ENCODE measurements at places on chromosomes 13 and 19.

DNA sequence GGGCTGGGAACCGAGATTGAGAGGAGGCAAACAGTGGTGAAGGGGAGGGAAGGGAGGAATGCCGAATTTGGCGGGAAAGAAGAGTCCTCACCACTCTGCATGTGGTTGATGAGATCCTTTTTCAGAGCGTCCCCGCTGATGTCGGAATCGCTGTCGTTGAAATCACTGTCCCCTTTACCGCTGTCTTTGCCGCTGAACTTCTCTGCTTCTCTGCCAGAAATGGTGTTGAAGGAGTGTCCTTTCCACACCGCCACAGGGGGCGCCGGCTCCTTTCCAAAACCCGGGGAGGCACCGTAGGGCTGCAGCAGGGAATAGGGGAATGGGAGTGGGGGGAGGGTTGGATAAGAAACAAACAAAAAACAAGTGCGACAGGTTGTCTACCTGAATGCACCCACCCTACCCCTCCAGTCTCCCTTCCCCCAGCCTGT, 3.1 kb downstream of the PCDH8 start:
- DNase-seq = no peak

GRCh38 chr13:22061371-22061805, 390.5 kb downstream of the FGF9 start:
- DNase-seq = no peak

DNA sequence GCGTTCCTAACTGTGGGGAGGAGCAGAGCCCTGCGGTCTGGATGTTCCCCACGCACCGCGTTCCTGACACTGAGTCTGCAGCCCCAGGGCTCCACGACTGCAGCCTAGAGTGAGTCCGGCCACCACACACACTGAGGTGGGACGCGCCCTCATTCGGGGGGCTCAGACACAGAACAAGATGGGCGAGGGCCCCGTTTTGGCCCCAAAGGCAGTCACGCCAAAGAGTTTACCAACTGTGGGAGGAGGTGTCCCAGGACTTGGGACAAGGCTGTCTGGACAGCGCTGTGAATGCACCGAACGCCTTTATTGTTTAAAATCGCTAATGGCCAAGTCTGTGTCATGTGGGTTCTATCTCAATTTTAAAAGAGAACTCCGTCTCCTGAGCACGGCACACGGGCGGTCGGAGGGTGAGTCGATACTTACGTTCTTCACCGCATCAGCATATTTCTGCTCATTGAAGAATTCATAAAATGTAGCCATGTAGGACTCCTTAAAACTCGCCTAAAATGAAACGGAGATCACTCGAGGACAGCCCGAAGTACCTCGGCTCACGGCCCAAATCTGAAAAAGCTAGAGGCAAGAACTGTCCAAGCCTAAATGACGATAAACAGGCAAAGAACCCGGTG, 35.2 kb upstream of the C13orf46 start:
- no peak for DNase-seq

GRCh38 chr13:50074843-50075242, 59.6 kb downstream of the KCNRG start:
- DNase-seq = no peak

GRCh38 chr13:113742000-113742441, 17.0 kb upstream of the TMEM255B start:
- peak; percentile 46 for DNase-seq

- no peak for DNase-seq
Observed at GRCh38 chr13:25927932-25928331, 123.9 kb downstream of the SHISA2 start.

GRCh38 chr19:29630655-29631054, 24.6 kb downstream of the POP4 start:
- peak; percentile 31 for DNase-seq

DNA sequence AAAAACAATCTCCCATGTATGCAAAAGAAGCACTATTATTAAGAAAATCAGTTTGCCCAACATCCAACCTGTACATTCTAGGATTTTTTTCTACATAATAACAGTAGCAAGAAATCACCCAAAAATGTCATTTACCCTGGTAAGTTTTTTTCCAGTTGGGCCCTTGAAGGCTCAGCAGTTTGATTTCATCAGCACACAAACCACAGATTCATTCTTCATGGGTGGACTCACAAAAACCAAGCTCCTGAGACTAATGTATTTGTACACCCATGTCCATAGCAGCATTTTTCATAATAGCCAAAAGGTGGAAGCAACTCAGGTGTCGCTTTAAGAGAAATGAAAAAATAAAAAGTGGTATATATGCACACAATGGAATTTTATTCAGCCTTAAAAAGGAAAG, 210.1 kb downstream of the TBC1D4 start:
- DNase-seq = peak; percentile 60

DNA sequence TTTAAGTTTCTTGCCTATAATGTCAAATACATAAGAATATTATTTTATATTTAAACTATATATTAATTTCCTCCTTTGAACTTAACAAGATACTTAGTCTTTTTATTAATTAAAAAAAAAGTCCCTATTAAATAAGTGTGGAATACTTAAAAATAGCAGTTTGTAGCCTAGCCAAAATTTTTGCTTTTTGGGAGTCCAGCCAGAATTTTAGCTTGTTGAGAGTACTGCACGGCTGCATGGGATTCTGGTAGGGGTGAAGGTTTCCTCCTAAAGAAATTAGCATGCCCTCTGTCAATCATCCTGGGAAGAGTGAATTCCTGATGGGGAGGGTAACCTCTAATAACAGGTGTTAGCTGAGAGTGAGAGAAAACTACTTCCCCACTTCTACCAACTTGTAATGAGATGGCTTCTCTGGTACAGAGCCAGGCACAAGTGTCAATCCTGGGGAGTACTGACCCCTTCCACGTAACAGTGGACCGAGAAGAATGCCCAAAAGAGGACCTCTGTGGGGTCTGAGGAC, 195.7 kb downstream of the SPRY2 start:
- no peak for DNase-seq

GRCh38 chr13:83905641-83906040, 23.4 kb upstream of the SLITRK1 start:
- DNase-seq = no peak

GRCh38 chr13:98782654-98783053, 30.2 kb upstream of the SLC15A1 start:
- DNase-seq = peak; percentile 19

GRCh38 chr13:105848494-105848893, 687.0 kb downstream of the EFNB2 start:
- DNase-seq = no peak

DNA sequence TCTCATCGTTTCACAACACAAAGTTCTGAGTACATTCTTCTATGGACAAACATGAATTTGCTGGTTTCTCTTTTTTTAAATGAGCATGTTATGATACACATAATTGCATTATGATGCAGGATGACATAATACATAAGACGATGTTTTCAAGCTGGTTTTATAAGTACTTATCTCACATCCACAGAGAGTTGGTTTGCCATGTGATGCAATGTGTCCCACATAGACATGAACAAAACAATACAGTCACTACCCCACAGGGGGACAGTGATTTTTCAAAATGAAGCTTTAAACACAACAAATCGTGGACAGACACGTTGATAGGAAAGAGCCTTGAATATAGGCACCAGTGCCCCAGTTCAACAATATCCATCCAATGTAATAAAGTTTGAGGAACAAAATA, 447.1 kb downstream of the KLF12 start:
- DNase-seq = no peak

- DNase-seq = no peak
Observed at GRCh38 chr13:42113478-42113877, 65.0 kb downstream of the DGKH start.

GRCh38 chr19:43673637-43674036, 3.7 kb upstream of the PLAUR start:
- DNase-seq = no peak

DNA sequence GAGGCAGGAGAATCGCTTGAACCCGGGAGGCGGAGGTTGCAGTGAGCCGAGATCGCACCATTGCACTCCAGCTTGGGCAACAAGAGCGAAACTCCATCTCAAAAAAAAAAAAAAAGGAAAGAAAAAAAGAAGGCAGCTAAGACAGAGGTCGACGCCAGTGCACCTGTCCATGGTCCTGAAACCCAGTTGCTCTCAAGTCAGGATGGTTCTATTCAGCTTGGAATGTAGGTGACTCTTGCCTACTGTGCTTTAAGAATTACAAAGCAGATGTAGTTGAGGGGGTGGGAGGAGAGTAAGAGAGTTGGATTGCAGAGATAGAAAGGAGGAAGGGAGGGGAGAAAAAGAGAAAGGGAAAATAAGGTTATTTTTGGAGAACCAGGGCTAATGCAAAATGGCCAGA, 18.7 kb downstream of the CACNG7 start:
- peak; percentile 57 for DNase-seq

GRCh38 chr19:42380155-42380554, 9.9 kb downstream of the CNFN start:
- DNase-seq = no peak

- peak; percentile 78 for DNase-seq
Observed at GRCh38 chr13:50626101-50626547, 217.4 kb downstream of the DLEU7 start.

DNA sequence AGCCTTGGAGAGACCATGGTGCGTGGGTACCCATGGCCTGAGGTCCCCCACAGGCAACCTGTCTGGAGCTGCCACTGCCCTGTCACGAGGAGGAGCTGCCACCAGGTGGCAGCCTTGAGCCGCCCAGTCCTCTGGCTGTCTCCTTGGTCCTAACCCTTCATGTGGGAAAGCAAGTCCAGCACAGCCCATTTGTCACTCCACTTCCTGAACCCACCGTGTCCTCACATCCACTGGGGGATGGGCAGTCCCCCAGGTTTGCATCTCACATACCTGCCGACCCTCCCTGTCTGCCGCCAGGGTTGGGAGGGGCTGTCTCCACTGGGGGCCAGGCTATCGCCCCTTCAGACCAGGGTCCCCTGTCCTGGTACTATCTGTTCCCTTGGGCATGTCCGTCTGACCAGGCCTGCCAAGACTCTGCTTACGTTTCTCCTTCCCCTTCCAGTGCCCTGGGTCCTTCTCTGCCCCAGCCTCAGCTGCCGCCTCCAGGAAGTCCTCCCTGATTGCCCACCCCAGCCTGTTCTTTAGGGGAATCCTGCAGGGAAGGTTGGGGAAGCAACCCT, 4.5 kb downstream of the FAM174C start:
- peak; percentile 76 for DNase-seq

- peak; percentile 70 for DNase-seq
Observed at GRCh38 chr13:97506511-97506910, 72.5 kb downstream of the RAP2A start.

GRCh38 chr19:42023943-42024260, 29.9 kb upstream of the ATP1A3 start:
- no peak for DNase-seq

DNA sequence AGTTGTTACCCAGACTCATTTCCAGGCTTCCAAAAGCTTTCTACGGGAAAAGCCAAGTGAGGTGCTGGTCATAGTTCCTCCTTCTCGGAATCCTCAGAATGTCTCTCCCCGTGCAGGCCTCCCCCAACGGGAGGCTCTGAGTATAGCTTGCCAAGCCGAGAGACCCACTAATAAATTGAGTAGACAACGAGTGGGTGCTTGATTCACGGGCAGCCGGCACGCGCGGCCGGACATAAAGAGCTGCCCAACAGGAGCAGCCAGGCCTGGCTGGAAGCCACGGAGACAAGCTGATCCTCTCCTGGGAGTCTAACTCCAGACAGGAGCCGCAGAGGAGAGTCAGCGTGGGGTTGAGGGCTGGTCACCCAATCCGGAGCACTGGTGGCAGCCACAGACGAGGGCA, 43.4 kb upstream of the MEDAG start:
- no peak for DNase-seq

GRCh38 chr13:23146811-23147625, 33.8 kb upstream of the SGCG start:
- DNase-seq = no peak

DNA sequence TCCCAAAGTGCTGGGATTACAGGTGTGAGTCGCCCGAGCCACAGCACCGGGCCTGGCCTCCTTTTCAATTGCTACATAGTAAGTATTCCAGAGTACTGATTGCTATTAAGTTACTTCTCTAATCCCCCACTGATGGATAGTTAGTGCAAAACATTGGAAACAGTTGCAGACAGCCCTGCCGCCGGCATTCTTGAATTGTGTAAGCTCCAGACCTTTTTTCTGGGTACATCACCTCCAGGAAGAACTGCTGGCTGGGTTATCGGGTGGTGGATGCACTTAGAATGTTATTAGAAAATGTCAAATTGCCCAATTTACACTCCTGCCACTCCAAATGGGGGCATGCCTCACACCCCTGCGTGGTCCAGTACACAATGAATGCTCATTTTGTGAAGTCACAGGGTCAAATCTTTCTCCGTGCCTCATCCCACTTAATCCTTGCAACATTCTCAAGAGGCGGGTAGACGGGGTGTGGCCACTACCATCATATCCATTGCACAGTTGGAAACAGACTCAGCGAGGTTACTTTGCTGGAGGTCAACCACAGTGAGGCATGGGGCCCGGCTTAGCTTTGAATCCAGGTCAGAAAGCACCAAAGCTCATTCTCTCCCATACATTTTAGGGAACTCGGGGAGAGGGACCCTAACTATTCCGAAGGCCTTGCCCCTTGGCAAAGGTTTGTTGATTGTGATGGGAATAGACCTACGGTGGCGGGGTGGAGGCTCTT, 1.0 kb upstream of the KDM4B start:
- peak; percentile 51 for DNase-seq

- DNase-seq = no peak
Observed at GRCh38 chr13:25879466-25879865, 172.3 kb downstream of the SHISA2 start.

DNA sequence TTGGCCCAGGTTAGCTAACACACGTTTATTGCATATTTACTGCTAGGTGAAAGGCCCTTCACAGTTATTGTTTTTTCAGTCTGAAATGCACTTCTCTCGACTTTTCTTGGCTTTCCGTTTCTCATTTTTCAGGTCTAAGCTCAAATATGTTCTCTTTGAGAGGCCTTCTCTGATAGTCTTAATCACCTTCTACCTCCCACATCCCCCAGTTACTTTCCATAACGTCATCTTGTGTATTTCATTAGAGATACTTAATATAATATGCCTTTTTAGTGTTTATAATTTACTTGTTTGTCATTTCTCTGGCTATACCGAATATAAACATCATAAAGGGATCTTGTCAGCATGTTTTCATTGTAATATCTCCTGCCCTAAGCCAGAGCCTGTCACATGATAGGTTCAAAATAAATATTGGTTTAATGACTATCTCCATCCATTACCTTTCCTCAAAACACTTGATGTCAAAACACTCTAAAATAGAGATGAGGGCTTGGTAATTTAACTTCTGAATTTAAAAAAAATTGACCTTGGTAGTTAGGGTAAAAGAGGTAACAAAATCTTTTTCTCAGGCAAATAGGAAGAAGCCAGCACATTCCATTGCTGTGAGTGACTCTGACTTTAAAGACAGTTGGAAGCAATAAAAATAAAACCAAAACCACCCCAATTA, 168.6 kb upstream of the RFC3 start:
- no peak for DNase-seq

GRCh38 chr19:38917921-38918491, 6.0 kb upstream of the CCER2 start:
- no peak for DNase-seq

Data from AG10803 (cell line).